ENCODE measurements at places on chromosomes 3 and 15. TPM values are rescaled to one million over a fixed set of nuclear protein-coding genes. Genes with fewer than 3 reads are reported as not detected.
A peak's percentile ranks its signal among the peaks of the same experiment; 100 is the strongest.

DNA sequence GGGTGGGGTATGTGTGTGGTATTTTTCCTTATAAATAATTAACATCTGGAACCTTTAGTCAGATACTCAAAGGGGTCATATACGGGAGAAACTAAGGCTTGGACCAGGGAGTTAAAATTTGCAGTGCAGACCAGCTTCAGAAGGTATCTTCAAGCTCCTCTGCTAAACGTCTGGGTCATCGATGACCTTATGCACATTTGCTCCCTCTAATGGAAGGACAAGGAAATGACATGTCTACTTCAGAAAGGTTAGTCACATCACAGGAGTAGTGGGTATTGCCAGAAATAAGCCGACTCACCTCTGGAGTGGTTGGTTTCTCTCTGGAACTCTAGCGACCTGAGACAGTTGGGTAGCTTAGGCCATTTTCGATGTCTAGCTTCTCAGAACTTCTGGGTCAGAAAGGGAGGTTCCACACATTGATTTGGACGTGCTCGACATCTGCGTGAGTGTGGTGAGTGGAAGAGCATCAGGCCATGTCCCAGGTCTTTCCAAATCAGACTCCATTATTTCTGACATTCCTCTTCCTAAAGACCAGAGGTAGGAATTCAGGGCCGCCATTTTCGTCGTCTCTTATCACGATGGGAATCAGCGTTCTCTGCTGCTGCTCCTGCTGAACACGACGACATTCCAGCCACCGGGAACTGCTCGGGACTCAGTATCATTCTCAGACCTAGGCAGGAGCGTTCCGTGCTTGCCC lies 31.8 kb upstream of the RASA2 start:
- DNase-seq, result peak; percentile 71

GRCh38 chr15:34799149-34800101 lies 4.1 kb upstream of the ACTC1 start:
- DNase-seq, result no peak

Gene PLAAT1
- 0.58 TPM for total RNA-seq

Gene AAGAB
- 42.6 TPM for total RNA-seq

Data from endothelial cell of umbilical vein (primary cell).